T-helper 9 cell (primary cell): ENCODE measurements at places on chromosomes 4 and X.

GRCh38 chr4:148434075-148434773 lies 8.0 kb downstream of the NR3C2 start:
- DNase-seq: no peak

DNA sequence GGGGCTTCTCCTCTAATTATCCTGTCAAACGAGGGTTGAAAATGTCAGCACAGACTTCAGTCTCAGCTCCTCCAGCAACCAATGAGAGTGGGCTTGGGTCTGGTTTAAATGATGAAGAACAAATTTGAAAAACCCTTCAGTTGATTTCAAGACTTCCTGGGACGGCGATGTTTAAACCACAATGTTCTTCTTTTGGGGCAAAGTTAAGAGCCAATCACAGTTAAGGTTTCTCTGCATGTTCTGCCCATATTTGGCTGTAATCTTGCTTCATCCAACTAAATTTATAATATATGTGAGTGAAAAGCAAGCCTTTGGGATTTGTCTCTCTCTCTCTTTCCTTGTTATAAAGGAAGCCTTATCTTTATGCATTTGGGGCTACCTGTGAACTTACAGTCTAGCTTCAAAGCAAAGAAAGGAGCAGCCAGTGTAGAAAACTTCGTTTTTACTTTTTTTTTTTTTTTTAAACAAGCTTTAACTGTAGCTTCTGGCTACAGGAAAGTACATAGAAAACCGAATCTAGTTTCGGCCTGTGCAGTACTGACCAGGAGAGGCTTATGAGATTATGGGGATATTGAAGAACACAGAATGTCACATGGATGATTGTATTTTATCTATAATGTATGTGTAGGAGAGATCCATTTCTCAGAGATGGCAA lies 46.8 kb upstream of the FAM9C start:
- DNase-seq: no peak

- no peak for DNase-seq
Measured at GRCh38 chrX:113868711-113869110, 715.2 kb upstream of the HTR2C start.

DNA sequence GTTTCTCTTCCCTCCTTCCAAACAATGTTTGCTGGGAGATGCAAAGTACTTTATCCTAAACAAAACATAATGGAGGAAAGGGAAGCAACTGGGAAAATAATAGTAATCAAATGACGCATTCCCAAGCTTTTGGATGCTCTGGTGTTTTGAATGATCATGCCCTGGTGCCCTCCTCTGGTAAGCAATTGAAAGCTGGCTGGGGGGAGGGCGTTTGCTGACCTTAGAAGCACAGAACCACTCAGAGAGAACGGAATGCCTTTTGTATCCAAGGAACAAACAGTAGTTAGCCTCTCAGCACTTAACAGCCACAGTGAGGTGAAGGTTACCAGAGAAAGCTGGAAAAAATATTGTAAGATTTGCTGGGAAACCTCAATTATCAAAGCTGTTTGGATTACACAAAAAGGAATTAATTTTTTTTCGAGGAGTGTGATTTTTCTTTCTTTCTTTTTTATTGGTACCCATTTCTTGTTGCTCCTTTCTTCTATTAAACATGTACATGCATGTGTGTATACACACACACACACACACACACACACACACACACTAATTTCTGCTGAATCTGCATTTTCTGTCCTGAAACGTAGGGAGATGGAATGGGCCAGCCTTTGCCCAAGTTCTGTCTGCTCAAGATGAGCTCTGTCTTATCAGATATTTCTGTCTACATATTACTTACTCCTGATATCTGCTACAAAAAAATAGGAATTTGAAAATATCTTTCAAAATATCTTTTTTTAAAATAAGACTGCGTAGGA lies 155.8 kb upstream of the IGFBP7 start:
- no peak for DNase-seq

GRCh38 chr4:172945611-172946010 lies 223.0 kb upstream of the GALNT7 start:
- no peak for DNase-seq

DNA sequence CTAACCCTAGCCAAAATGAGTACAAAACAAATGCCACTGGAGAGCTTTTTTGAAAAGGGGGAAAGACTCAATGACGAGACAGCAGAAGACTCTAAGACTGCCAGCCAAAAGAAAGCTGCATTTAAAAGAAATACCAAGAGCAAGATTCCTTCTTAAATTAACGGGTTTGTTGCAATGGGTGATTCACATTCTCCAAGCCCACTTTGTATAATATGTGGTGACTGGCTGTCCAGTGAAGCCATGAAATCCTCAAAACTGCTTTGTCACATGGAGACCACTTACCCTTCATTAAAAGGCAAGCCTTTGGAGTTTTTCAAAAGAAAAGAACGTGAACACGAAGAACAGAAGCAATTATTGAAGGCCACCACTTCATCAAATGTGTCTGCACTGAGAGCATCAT lies 68.2 kb downstream of the MRPL1 start:
- no peak for DNase-seq

DNA sequence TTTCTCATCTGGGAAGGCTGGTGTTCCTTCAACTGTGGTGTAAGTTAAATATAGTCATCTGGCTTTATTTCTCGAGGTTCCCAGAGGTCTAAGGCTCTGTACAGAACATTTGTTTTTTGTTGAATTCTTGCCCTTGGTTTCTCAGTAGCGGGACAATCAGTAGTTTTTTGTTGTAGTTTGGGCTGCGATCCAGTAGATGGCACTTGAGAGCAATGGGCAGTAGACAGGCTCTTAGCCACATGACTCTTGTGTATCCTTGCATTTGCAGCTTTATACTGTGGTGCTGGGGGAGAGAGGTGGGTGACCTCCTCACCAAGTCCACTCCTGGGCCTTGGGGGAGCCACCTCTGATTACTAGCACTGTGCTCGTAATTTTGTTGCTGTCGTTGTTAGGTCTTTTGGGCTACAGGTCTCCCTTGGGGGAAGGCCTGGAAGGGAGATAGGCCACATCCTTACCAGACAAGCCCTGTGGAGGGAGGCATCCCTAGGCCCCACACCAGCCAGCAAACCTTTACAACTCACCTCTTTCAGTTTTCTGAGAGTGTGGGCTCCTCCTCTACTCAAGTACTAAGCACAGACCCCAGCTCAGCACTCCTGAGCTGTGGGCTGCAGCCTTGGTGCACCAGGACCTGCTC lies 8.1 kb downstream of the ETDB start:
- peak; percentile 23 for DNase-seq

DNA sequence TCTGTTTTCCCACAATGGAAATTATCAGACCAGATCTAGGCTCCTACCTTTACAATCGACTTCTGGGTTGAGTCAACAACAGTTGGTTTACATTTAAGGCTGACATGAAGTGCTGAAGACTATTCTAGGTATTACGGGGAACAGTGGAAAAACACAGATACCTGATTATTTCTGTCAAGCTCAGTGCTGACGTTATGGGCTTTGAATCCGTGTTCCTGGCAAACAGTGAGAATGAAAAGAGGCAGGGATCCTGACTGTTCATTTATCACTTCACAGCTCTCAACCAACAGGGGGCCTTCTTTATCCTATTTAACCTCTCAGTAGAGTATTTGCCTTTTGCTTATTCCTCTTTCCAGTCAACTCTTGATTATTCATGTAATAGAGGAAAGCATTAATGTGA lies 43.1 kb downstream of the TMEM164 start:
- DNase-seq: no peak

DNA sequence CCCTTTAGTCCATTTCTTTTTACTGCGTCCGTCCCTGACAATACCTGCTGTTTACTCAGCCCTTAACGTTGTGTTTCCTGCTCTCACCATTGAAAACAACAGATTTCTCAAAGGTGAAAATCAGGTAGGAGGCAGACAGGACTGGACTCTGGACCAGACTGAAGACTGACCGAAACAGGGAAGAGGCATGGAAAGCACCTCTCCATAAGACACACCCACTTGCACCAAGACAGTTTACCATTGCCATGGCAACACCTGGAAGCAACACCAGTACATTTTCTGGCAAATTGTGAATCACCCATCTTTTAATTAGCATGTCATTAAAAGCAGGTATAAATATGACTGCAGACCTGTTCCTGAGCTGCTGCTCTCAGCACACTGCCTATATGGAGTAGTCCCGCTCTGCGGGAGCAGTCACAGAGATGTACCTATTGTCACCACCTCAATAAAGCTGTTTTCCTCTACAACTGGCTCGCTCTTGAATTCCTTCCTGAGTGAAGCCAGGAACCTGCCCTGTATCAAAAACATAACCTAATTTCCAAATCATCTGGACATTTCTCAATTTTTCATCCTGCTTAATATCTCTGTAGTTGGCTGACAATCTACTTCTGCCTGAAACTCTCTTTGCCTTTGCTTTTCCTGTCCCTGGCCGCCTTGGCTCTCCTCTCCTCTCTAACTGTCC lies 117.0 kb downstream of the RNF150 start:
- DNase-seq: no peak

DNA sequence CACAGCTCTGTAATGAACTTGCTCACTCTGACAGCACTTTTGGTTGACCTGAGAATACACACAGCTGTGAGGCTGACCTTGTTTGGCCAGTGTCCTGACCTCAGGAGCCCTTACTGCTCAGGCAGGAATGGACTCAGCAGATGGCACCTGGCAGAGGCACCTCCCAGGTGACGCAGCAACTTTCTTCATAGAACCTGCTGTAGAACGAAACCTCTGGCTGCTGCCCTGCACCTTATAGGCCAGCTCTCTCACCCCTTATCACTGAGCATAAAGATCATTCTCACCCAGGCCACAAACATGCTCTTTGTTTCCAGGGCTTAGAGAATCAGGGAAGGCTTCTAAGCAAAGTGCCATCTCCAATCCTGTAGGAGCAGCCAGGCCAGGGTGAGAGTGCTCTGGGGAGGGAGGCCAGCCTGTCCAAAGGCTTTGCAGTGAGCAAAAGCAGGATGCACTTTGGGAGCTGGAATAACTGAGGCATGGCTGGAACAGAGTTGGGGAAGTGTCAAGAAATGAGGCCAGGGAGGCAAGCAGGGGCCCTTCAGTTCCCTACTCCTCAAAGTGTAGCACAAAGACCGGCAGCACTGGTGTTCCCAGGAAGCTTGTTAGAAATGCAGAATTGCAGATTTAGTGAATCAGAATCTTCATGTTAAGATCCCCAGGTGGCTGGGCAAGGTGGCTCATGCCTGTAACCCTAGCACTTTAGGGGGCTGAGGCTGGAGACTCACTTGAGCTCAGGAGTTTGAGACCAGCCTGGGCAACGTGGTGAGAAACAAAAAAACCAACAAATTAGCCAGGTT lies 13.3 kb upstream of the CENPU start:
- no peak for DNase-seq

GRCh38 chr4:149322203-149322602 lies 493.4 kb downstream of the IQCM start:
- no peak for DNase-seq

GRCh38 chr4:161197912-161198311 lies 965.9 kb downstream of the FSTL5 start:
- DNase-seq: no peak

DNA sequence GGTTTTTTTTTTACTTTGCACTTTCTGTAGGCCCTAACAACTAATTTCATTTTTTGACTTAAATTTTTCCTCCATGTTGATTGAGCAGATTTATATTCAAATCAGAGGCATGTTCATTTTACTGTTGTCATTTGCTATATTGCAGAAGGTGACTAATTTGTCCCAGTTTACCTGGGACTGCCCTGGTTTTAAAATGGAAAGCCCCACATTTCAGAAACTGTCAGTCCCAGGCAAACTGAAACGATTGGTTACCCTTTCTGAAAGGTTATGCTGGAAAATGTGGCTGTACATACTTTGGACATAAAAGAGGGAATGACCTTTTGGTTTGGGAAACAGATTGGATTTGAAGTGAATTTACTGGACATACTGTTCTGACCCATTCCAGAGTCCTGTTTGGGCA lies 160.0 kb downstream of the SPCS3 start:
- no peak for DNase-seq

- no peak for DNase-seq
Measured at GRCh38 chr4:183618681-183619080, 40.3 kb downstream of the RWDD4 start.

- no peak for DNase-seq
Measured at GRCh38 chrX:50066318-50066937, 134.4 kb downstream of the AKAP4 start.

- no peak for DNase-seq
Measured at GRCh38 chr4:33577791-33578190, 2666.5 kb downstream of the ARAP2 start.

DNA sequence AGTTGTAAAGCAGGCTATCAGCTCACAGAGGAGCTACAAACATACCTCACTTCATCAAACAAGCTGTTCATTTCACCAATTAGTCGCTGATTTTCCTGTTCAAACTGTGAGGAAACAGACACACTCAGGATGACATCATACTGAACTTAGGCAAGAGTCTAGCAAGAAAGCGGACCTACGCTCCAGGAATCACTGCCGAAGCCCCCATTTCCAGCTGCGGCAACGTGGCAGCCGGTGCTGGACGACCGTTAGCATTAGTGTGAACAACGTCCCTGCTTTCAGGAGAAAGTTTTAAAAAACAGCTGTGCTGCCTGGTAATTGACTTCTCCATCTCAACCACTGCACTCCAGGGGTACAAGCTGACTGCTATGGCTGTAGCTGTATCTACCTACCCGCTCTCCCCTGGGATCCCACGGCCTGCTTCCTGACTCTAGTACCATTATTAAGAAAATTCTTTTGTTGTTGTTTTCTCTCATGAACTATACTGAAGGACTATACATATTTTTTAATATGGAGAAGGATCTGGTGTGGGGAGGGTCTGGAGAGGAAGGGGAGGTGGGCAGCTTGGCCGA lies 38.3 kb downstream of the NSG1 start:
- no peak for DNase-seq

DNA sequence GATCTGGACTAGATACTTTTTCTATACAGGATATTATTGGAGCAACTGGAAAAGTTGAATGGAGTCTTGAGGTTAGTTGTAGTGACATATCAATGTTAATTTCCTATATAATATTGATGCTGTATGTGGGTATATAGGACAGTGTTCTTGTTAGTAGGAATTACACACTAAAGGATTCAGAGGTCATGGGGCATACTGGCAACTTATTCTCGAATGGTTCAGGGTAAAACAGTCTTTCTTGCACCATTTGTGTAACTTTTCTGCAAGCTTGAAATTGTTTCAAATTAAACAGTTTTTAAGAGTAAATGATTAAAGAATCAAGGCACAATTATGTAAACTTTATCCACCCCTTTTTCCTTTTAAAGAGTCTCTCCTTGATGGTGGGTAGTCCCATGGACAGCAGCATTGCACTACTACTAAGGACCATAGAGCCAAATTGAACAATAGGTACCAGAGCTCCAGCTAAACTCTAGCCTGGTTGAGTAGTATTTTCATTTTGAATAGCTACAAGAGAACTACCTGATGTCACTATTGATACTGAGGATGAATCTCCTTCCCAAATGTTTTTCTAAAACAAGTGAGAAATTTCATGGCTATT lies 70.1 kb downstream of the DMP1 start:
- no peak for DNase-seq

DNA sequence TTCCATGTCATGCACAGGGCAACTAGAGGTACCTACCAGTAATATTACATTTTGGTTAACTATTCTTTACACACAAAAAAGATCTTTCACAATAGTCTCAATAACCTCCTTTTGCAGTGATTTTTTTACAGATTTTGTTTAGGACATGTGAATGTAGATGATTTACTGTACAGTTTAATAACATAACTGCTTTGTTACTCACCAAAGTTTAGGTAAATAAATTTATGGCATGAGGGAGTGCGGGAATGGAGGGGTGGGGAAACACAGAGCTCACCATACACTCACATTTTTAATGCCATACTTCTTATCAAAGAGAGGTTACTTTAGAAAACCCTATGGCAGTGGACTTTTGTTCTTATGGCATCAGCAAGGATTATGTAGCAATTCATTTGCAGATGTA lies 93.1 kb upstream of the TEX13A start:
- no peak for DNase-seq

- no peak for DNase-seq
Measured at GRCh38 chr4:161926033-161926828, 237.6 kb downstream of the FSTL5 start.

GRCh38 chrX:129754056-129755024 lies 15.6 kb downstream of the XPNPEP2 start:
- no peak for DNase-seq
